Dorsolateral prefrontal cortex (tissue), 122 donors: ENCODE measurements at places on chromosomes 11 and 22.

DNA sequence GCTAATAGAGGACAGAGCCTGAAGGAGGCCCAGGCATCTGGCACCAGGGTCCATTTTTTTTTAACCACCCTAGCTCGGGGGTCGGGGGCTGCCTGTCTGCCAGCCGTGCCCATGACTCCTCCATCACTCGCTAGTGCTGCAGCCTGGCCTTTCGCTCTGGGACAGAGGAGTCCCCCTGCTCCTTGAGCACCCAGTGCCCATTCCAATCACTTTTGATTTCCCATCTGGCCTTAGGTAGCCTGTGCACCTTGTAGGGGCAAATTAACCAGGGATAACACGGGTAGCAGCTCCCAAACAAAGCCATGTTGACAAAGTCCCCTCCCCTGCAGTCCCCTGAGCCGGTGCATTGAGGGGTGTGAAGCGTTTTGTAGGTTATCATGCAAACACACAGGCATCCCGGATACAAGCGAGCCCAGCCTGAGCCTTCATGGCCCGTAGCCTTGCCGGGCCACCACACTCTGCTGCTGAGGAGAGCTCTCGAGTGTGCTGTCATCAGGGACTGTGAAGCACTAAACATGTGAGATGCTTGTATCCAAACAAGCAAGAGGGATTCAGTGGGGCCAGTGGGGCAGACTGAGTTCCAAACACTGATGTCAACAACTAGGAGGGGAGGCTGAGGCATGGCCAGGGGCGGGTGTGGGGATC lies 208.7 kb downstream of the DSCAML1 start:
- DNase-seq = no peak

DNA sequence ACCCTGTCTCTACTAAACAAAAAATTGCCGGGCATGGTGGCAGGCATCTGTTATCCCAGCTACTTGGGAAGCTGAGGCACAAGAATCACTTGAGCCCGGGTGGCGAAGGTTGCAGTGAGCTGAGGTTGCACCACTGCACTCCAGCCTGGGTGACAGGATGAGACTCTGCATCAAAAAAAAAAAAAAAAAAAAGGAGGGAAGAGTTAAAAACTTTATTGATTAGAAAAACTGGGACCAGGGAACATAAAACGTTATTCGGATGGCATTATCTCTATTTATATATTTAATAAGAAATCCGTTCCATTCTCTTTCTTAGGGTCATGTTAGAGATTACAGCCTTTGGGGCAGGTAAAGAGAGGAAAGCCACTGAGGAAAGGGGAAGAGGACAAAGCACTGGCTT lies 197.5 kb downstream of the BCR start:
- DNase-seq = no peak

- DNase-seq = no peak
These were observed 25.8 kb downstream of the VSIG10L2 start for GRCh38 chr11:125971618-125972017.

DNA sequence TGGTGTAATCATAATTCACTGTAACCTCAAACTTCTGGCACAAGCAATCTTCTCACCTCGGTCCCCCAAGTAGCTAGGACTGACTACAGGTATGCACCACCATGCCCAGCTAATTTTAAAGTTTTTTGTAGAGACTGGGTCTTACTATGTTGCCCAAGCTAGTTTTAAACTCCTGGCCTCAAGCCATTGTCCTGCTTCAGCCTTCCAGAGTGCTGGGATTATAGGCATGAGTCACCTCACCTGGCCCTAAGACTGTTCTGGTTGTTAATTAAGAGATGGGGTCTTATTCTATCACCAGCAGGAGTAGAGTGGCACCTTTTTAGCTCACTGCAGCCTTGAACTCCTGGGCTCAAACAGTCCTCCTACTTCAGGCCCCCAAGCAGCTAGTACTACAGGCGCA lies 52.0 kb upstream of the DEPDC7 start:
- no peak for DNase-seq

DNA sequence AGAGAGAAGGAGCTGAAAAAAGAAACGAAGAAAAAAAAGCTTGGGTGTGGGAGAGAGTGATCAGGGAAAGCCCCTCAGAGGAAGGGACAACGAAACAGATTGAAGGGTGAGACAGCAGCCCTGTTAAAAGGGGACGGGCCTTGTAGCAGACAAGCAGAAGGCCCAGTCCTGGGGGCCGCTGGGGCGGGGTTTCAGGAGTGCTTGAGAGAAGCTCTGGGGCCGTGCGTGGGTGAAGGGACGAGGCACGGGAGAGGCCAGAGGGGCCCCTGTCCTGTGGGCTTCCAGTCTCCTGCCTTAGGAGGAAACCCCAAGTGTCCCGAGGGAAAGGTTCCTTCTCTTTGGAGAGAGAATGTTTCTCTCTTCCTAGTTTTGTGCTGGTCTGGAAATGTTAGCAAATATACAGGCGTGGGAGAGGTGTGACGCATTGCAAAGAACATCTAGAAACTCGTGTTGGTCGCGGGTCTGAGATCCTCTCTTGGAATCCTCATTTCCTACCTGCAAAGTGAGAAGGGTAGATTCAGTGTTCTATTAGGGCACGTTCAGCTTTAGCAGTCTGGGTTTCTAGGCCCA lies 28.6 kb downstream of the ADAMTS15 start:
- DNase-seq = no peak

GRCh38 chr11:121762820-121763219 lies 310.1 kb upstream of the SORL1-AS1 start:
- DNase-seq = no peak

DNA sequence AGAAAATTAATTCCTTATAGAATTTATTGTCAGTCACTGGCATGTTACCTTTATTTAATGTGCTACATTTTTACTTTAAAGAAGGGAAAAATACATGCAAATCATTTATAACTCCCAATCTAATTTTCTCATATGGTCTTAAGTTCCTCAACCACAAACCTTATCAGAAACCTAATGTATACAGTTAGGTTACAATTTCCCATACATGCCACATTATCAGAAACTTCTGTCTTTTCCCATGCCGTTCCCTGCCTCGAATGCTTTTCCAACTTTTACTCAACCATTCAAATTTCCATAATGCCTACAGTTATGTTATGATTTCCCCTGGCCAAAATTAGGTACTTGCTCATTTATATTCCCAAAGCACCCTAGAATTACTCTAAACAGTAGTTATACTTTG lies 13.5 kb downstream of the RSF1 start:
- DNase-seq = no peak

DNA sequence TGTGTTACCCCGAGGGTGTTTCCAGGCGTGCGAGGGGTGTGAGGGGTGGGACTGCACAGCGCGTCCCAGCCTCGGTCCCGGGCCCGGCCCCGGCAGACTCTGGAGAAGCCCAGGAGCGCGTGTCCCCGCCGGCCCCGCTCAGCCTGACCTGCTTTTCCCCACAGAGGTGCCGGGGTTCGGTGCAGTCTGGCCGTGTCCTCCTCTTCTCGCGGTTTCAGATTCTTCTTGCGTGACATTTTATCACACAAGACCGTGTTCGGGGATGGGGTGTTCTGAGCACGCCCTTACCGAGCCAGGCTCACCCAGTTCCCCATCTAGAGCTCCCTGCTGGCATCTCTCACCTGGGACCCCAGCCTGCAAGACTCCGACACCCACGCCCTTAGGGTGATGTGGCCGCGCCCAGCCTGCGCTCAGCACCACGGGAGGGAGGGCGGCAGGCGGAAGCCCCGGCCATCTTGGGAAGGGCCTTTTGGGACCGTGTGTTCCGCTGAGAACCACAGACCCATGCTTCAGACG lies 775.6 kb downstream of the BRD1 start:
- no peak for DNase-seq

DNA sequence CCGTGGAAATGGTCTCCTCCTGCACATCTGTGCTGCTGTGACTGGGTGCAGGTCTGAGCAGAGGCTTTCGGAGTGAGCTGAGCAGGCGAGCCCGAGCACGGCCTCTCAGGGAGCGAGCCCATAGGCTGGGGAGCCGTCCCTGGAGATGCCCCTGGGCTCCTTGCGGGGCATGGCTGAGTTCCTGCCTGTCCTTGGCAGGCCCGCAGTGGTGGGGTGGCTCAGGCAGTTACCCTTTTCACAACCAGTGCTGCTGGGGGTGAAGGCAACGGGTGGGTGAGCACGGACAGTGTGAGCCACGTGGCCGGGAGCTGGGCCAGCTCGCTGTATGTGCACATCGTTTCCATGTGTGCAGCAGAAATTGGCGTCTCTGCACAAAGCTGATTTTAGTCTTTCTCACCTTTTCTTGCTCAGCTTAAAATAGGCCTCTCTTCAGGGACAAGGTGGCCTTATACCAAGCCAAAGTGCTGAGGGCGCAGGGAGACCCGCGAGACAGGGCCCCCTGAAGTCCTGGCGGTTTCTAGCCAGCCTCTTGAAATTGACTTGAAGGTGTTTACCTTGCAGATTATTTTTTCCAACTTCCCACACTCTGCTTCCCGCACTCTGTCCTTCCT lies at the start of gene TP53AIP1:
Gene TP53AIP1, minus strand, starts transcription at position 55 of the 611 bp plus-strand sequence. CDS start 5,053 bp downstream, outside the sequence.
- DNase-seq = no peak

DNA sequence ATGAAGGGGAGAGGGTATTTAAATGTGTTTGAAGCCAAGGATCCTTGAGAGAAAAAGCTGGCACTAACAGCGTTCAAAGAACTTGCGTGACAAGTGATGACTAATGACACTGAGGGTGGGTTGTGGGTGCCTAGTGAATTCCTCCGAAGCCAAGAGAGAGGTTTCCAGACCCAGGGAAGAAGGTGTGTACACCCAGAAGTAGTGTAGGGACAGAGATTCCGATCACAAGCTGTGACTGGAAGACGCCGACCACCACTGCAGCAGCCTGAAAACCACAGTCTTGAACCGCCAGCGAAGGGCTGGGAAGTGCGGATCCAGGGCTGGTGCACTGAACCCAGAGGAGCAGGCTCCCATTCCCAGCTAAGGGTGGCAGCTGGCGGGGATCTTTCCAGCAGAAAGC lies 9.5 kb downstream of the PPARA start:
- DNase-seq = no peak

DNA sequence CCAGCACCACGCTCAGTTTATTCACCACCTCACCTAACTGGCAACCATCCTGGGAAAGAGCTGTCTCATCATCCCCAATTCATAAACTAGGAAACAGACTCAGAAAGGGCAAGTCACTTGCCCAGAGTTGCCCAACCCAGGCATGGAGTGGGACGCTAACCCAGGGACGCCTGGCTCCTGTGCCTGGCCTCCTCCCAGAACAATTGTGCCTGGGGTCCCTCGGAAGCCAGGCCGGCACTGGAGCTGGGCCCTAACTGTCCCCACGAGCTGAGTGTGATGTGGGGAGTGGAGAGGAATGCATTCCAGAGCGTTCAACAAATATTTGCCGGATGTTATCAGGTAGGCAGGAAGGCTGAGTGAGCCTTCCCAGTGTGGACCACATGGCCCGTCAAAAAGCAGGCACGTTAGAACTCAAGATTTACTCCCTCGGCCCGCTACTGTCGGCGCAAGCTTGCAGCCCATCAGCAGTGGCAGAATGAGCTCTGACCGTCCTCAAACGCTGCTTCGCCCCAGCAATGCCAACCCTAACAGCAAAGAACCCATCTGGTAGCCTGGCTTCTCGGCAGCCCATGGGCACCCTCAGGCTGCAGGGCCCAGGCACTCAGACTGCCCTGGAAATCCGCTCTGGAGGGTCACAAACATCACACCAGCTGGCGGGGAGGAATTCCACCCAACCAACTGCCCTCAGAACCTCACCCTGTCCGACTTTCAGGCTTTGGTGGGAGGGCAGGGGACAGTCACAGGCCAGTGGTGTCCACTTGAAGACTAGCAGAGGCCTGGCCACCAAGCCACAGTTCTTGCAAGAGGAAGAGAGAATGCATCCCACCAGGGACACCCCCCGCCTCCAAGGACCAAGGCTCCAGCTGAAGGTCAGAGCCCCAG lies 35.6 kb downstream of the MYH9 start:
- no peak for DNase-seq

DNA sequence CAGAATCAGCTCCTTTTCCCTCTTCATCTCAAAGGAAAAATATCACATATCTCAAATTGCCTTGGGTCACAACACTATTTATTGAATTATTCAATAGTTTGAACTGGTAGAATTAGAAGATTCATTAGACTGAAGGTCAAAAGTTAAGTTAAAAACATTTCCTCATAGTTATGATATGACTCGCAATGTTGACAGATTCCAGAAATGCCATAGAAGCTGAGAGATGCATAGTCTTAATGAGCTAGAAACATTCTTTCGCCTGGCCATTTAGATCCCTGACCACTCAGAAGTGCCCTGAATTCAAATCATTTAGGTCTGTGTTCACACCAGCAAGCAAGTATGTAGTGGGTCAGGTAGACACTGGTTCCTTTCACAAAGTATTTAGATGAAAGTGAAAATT lies 44.4 kb downstream of the FAT3 start:
- no peak for DNase-seq

DNA sequence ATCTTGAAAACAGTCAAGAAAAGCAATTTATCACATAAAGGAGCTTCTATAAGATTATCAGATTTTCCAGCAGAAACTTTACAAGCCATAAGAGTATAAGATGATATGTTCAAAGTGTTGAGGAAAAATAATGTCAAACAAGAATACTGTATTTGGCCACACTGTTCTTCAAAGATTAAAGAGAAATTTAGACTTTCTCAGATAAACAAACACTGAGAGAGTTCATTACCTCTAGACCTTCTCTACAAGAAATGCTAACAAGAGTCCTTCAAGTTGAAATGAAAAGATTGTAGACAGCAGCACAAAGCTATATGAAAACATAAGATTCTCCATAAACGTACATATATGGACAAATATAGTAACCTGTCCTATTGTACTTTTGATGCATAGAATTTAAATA lies 8.0 kb upstream of the MTMR2 start:
- no peak for DNase-seq

DNA sequence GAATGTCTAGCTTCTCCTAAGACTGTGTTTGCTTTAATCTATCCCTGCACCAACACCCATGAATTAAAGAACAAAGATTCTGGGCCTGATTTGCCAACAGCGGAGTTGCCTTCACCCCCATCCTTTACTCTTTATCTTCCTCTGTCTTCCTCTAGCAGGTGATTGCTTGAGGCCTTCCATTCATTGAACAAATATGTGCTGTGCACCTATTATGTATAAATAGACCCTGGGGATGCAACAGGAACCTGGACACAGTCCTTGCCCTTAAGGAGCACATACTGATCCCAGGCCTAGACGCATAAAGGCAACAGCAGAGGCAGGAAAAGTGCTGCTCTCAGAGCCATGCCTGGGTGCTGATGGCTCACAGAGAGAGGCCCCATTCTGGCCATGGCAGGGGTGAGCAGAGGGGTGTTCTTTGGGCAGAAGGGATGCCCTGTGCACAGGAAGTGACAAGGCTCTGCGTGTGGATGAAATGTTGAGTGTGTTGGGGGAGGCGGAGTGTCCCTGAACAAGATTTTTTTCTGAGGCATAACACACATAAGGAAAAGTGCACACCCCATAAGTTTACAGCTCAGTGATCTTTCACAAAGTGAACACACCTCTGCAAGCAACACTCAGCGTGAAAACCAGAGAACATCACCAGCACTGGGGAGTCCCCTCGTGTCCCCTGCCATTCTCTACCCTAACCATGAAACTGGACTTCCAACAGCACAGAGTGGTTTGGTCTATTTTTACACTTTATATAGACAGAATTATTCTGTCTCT lies 145.9 kb downstream of the GRIK4 start:
- no peak for DNase-seq

GRCh38 chr22:23116506-23117263 lies 25.1 kb downstream of the RSPH14 start:
- no peak for DNase-seq
